Activated T-helper 1 cell treated with anti-CD3 and anti-CD28 coated beads, Interleukin-2, amount 50 U/mL, for 16 hours (primary cell): ENCODE measurements at places on chromosomes 1 and 21.

DNA sequence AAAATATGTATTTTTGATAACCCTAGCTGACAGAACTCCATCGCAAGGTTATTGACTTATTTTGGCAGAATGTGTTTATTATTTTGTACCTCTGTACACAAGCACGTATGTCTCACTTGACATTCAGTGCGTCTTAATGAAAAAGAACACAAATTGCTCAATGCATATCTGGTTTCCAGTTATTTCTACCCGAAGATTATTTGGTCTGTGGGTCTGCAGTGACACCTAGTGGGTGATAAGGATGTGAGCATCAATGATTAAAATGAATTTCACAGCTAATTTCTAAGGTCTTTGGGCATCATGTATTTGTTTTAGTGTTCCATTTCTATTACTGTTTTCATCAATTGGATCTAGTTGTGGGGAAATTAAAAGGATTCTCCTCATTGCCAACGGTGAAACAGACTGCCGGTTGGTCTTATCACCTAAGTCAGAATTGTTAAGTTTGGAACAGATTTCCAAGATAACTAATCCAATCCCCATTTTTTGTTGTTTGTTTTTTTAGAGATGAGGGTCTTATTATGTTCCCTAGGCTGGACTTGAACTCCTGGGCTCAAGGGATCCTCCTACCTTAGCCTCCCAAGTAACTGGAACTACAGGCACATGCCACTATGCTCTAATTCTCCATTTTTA is 13.9 kb downstream of the DDX20 start:
- DNase-seq, result peak; percentile 9

DNA sequence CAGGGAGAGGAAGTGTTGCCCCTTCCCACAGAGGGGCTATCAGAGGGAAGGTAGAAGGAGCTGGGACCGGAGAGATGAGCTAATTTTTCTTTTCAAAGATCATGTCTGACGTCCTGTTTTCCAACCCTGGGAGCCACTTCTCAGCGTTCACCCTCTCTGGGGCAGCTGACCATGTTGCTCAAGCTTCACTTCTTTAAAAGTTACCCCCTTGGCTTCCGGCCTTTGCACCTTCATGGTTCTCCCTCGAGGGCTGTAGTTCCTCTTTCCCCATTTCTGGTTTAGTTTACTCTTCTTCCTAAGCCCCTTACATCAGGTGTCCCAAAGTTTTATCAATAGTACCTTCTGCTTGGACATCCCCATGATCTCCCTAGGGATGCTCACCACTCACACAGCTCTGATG is 23.8 kb upstream of the CSF1 start:
- no peak for DNase-seq

DNA sequence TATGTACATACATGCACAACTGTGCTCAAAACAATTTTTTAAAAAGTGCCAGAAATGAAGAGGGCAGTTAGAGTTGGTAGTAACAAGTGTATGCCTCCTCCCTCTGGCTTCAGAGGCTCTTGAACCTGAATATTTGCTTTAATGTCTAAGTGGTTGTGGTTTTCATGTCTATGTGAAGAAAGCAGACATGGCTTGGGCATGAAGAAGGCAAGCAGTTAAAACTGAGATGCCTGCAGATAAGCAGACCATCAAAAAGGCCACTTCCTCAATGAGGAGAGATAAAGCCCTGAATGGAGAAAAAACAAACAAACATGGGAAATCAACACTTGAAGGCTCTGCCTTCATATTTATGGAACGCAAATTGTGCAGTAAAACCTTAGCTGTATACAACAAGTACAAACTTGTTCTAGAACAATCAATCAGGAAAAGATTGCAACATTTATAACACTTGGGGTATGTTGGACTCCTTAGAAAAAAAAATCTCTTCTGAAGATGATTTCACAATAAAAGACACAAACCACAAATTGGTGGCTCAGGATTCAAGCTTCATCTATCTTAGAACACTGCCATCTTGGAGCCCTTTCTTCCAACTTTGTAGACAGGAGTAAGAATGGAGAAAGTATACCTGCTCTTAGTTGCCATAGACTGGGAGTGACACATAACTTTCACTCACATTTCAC is 52.7 kb upstream of the PLA2G4A start:
- DNase-seq, result no peak

GRCh38 chr1:155990005-155990739 is 11.8 kb upstream of the ARHGEF2 start:
- no peak for DNase-seq

DNA sequence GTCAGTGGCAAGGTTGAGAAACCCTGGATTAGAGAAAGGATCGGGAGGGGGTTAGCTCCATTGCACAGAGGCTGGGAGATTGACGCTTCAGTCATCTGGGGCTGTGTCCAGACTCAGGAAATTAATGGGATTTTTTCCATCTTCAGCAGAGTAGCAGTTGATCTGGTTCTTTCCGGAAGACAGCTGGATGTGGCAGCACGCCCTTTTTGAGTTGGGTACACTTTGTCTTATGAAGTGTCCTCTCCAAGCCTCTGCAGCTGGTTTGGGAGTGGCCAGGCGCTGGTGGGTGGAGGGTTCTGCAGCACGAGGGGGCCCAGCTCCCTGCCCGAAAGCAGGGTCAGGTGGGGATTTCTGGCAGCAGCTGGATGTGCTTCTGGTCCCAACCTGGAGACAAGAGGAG is 95.1 kb downstream of the TAS1R2 start:
- DNase-seq, result no peak

DNA sequence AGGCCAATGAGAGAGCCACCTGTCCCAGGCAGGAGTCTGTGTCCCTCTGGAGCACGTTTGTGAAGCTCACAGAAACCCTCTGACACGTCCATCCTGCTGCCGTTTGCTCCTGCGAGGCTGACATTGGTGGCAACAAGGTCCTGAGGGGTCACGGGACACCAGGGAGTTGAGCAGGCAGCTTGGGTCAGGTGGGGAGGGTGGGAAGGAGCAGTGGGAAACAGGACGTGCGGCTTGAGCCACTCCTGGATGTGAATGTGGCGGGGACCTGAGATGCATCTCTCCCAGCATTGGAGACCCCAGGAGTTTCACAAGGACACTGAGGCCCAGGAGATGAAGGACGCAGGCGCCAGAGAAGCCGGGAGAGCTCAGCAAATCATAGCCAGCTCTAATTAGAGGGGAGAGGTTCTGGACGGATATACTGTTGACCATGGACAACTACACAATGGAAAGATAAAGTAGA is 149.0 kb downstream of the PEX14 start:
- no peak for DNase-seq

- no peak for DNase-seq
Measured at GRCh38 chr1:204286315-204286714, 72.5 kb upstream of the GOLT1A start.

DNA sequence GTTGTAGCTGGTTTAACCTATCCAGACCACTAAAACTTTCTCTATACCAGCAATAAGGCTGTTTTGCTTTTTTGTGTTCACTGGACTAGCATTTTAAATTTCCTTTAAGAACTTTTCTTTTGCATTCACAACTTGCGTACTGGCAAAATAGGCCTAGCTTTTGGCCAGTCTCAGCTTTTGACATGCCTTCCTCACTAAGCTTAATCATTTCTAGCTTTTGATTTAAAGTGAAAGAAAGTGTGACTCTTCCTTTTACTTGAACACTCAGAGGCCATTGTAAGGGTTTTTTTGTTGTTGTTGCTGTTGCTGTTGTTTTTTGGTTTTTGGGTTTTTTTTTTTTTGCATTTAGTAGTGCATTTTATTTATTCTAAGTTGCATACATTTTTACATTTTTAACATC is 15.2 kb downstream of the RPAP2 start:
- DNase-seq, result no peak

GRCh38 chr1:182781841-182782586 is 7.6 kb upstream of the NPL start:
- peak; percentile 46 for DNase-seq

- DNase-seq, result no peak
Measured at GRCh38 chr1:158035976-158036583, 42.6 kb downstream of the KIRREL1 start.

DNA sequence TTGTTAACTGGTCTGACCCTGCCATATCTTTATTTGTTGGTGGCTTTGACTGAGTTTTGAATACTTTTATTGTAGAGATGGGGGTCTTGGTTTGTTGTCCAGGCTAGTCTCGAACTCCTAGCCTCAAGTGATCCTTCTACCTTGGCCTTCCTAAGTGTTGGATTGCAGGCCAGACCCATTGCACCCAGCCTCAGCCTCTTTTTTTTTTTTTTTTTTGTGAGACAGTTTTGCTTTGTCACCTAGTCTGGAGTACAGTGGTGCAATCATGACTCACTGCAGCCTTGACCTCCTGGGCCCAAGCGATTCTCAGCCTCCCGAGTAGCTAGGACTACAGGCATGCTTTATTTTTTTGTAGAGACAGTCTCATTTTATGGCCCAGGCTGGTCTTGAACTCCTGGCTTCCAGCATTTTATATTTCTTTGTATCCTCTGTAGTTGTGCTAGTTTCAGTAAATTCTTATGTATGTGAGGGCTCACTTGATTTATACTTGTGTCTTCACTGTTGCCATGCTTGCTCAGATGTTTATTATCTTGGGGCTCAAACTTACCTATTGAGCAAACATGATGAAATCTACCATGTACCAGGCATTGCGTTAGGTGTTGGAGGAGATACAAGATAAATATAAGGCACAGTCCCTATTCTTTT is 24.1 kb downstream of the THRAP3 start:
- DNase-seq, result no peak

GRCh38 chr1:23779826-23780371 is 1.7 kb downstream of the PITHD1 start:
- no peak for DNase-seq

DNA sequence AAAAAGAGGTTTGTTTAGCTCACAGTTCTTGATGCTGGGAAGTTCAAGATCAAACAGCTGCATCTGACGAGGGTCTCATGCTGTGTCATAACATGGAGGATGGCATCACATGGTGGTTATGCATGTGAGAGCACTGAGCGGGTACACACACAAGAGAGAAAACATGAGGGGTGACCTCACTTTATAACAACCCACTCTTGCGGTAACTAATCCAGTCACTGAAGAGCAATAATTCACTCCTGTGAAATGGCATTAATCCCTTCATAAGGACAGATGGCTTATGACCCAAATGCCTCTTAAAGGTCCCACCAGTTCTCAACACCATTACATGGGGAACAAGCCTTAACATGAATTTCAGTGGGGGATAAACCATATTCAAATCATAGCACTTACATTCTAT is 23.2 kb upstream of the CHIT1 start:
- no peak for DNase-seq

- DNase-seq, result no peak
Measured at GRCh38 chr1:205204552-205204951, 7.0 kb downstream of the DSTYK start.

GRCh38 chr1:210565306-210565705 is 236.6 kb downstream of the HHAT start:
- no peak for DNase-seq

DNA sequence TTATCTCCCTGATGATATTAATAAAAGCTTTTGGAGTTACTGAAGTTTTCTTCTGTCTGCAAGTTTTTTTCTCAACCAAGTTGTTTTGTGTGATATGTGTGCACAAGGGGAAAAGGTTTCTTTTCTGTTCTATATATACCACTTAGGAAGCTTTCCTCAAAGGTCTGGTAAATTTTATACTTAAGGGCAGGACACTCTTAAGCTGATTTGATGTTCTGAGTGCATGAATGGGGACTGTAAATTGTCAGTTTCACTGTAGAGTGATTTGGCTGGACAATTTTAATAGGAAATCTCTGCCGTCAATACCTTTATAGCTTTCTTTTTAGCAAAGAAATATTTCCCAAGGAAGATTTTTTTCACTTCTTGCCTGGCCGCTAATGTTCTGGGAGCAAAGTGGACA is 354.7 kb downstream of the TGFB2 start:
- no peak for DNase-seq

DNA sequence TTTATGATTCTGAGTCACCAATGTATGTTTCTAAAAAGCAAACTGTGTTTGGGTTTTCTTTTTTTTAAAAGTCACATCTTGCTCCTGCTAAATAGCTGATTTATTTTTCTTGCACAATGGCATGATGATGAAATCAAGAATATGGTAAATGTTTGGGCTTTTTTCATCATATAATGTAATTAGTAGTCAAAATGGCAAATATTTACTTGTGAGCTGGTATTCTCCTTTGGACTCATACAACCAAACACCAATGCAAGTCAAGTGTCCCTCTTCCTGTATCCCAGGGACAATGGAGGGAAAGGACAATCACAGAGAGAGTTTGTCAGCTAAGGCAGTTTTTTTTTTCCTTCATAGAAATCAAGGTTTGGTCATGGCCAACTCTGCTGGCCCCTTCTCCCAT is 94.6 kb upstream of the RALGPS2 start:
- DNase-seq, result no peak

- no peak for DNase-seq
Measured at GRCh38 chr1:203178821-203179666, 3.4 kb upstream of the MYBPH start.

DNA sequence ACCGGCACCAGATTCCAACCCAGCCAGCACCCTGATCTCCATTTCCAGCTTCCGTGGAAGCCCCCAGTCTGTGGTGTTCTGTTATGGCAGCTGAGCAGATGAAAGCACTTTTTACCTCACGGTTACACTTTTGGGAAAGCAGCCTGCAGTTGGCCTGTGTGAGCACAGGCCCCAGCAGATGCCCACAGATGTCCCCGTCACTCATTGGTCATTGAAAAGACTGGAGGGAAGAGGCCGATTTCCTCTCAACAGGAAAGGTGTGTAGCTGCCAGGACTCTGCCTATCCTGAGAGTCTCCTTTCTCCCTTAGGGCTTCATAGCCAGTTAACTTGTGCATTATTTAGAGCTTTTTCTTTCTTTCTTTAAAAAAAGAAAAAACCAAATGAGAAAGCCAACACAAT is 123.0 kb downstream of the PCBP3 start:
- DNase-seq, result no peak

- DNase-seq, result no peak
Measured at GRCh38 chr1:23023174-23023845, 4.0 kb downstream of the KDM1A start.

DNA sequence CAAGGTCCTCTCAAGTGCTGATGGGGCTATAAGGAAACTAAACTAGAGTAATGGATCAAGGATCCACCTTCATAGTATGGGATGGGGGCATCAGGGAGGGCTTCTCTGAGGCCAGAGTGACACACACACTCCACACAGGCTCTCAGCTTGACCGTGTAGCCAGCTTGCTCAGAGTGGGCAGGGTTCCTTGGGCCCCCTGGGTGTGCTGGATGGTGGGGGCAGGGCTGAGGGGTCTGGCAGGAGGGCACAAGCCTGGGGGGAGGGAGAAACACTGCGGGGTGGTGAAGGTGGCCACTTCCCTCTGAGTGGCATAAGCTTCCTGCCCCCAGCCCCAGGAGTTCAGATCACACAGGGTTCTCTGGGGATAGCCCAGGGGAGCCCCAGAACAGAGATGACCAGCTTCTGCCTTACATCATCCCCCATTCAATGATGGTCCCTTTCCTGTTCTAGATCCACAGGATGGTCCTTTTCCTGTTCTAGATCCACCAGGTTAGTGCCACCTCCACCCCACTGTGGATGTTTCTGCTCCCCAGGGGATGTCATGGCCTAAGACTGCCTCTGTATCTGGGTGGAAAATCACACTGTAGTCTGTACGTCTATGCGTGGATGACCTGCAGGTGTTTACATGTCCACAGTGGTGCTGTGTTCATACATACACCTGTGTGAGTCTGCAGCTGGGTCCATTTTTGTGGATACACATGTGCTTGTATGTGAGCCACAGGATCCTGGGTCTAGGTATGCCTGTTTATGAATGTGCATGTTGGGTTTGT is 525.0 kb downstream of the PTPRU start:
- no peak for DNase-seq

GRCh38 chr1:109133815-109134214 is 19.9 kb downstream of the ELAPOR1 start:
- no peak for DNase-seq

GRCh38 chr1:93779540-93780165 is 98.0 kb upstream of the BCAR3 start:
- no peak for DNase-seq
